ENCODE measurements at places on chromosomes 12 and 14. TPM values are rescaled to one million over a fixed set of nuclear protein-coding genes. Genes with fewer than 3 reads are reported as not detected.

The SDR9C7 gene
- total RNA-seq: not detected

The IL23A gene
- not detected for total RNA-seq

The SIX4 gene
- 15.6 TPM for total RNA-seq

The CCDC175 gene
- total RNA-seq: not detected

The PHETA1 gene
- 8.3 TPM for total RNA-seq

The PSME2 gene
- 47.7 TPM for total RNA-seq

The MYO1A gene
- under 0.01 TPM for total RNA-seq

- no peak for DNase-seq
Observed at GRCh38 chr14:72595152-72595862, 298.6 kb downstream of the DPF3 start.

DNA sequence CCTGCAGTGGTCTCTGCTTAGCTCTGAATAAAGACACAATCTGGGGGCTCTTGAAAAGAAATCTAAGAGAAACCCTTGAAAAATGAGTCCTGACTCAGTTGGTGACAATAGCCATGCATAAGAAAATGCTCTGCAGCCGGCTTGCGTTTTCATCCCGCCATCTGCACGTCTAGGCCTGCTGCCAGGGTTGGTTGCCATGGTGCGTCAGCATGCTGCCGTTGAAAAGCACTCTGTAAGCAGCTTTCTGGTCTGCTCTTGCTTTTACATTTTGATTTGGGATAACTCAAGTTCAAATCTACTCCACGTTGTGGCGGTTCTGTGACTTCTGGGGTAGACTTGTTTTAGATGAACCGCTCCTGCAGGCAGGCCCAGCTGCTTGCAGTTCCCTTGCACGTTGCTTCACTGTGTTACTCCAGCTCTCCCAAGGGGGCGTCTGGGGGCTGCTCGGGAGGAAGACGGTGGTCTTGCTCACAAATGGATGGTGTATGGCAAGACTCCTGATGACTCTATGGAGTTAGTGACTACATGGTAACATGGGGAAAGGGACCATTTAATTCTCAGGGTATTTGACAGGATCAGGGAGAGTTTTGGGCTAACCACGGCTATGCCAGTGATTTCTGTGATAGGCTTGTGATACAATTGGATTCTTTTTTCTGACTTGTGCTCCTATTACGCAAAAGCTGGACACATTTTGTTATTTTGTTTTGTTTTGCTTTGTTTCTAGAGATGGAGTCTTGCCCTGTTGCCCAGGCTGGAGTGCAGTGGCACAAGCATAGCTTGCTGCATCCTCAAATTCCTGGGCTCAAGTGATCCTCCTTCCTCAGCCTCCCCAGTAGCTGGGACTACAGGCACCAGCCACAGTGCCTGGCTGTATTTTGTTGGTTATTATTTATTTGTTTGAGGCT is 15.8 kb downstream of the WNT5B start:
- DNase-seq: peak; percentile 97

GRCh38 chr12:104126548-104126947 is 11.5 kb downstream of the NFYB start:
- DNase-seq: no peak

GRCh38 chr12:49478949-49479664 is 59.7 kb upstream of the KCNH3 start:
- DNase-seq: no peak

DNA sequence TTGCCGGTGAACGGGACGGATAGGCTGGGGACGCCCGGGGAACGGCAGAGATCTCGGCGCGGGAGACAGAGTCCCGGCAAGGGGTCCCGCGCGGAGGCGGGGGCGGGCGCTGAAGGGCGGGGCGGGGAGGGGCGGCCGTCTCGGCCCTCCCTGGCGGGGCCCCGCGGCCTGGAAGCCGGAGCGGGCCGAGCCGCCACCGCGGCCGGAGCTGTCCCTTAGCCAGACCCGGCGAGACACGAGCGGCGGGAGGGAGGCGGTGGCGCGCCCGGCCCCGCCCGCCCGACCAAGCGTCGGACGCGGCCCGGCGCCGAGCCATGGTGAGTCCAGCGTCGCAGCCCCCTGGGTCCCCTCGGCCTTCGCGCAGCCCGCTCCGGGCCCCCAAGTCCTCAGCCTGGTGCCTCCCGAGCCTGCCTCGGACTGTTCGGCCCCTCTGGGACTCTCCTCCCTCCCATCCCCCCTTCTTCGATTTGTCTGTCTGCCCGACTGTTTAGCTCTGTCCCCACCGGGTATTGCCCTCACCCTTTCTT is at the start of gene ARHGEF40:
TSS of gene ARHGEF40 (plus strand) at position 222 of the 527 bp plus-strand sequence. CDS start at position 315, 93 bp downstream.
- peak; percentile 92 for DNase-seq

DNA sequence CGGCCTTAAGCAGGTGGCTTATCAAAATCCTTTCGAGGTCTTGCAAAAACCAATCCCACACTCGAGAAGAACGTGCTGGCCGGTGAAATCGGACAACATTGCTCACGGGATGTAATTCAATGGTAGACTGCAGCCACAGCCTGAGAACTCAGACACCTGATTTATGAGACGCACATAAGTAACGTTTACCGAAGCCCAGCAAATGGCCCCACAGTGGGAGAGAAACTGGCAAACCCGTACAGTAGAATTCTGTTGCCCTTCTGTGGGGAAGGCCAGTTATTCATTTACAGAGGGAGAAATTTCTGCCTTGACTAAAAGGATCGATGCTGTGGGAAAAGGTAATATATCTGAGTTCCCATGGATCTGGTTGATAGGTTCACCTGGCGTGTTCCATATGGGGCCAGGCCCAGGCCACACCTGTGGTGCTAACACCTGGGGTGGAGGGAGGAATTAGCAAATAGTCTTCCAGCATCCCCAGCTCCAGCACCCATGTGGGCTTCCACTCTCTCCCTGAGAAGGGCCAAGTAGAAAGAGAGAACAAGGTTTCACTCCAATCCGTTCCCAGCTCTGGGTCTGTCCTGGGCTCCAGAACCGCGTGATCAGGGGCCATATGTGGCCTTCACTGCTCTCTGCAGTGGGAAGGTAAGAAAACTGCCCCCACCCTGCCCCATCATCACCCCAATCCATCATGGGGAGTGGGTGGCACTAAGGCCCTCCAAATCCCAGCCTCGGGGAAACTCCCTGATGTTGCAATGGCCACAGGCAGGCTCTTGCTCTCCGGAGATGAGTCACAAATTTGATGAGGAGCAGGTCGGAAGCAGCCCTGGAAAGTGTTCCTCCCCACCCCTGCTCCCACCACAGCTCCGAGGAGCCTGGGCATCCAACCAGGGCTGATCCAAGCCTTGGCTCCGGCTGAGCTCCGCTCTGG is 12.7 kb downstream of the BDKRB1 start:
- DNase-seq: peak; percentile 95

DNA sequence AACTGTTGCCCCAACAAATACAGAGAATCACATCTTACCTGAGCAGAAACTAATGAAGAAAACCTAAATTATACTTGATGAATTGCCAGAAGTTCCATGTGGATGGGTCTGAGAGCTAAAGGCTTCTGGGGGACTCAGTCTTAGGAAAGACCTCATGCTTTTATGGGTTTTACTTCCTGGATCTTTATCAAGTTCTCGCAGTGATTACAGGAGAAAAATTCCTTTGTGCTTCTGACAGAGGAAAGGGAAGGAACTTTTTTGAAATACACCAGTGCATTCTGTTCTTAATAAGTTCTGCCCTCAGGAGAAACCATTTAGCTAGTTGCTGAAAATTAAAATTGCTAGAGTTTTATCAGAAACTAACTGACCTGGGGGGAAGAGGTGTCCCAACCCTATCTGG is 203.9 kb upstream of the KITLG start:
- no peak for DNase-seq

DNA sequence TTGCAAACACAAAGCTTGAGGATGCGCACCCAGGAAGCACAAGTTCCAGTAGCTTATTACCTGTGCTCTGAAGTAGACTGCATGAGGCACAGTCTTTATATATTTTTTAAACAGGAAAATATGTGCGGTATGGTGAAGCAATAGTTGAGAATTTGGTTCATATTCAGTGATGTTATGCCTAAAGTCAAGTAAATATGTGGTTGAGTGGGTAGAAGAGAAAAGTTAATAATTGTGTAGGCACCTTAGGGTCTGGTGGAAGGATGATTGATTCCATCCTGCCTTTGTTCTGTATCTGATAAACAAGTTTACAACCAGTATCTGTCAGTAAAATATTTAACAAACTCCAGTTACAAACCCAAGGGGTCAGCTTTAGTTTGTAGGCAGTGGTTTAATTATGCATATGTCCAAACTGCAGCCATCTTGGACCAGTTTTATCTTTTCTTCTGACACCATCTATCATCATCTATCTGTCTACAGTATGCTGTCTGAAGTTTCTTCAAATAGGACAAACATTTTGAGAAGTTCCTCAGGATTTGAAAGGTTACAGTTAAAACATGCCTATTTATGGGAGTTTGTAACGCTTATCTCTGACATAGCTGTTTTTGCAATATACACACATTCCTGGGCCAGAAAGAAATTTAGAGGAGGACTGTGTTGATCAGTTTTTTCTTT is 10.8 kb downstream of the SINHCAF start:
- DNase-seq: no peak

DNA sequence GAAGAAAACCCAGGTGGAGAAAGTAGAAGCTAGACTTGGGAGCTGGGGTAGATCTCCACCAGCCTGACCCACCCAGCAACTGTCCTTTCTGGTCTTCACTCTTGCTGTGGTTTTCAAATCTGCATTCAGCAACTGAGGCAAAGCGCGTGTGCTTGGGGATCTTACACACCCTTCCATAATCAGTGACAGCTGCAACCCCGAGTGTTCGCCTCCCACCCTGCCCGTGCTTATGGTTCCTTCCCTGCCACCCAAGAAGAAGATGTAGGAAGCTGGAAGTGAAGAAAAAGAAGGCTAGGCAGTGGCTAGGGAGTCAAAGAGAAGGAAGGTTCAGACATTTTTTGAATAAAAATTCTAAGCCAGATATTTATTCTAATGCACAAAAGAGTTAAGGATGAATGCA is 162.6 kb upstream of the CCND2 start:
- DNase-seq: peak; percentile 30

GRCh38 chr14:38070061-38070588 is 137.6 kb upstream of the SSTR1 start:
- DNase-seq: peak; percentile 5

DNA sequence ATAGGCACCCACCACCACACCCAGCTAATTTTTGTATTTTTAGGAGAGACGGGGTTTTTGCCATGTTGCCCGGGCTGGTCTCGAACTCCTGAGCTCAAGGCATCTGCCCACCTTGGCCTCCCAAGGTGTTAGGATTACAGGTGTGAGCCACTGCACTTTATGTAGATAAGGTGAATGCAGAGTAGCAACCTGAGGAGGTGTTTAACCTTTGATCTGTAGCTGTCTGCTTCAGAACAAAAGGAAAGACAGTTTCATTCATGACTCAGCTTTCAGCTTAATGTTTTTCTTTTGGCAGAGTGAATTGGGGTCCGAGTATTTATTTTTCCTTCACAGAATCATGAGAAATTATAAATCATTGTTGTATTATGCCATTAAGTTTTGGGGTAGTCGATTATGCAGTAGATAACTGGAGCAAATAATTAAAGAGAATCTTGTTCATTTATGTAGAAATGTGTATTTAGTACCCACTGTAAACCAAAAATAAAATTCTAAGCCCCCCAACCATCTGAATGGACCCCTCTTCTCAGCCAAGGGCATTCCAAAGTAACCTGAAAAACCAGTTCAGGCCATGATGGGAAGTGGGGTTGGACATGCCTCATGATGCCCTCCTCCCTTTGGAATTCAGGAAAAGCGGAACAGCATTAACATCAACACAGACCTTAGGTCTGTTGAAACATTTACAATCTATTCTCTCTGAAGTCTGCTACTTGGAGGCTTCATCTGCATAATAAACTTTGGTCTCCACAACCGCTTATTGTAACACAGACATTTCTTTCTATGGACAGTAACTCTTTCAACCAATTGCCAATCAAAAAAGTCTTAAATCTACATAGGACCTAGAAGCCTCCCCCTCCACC is 10.7 kb upstream of the STX2 start:
- DNase-seq: no peak

DNA sequence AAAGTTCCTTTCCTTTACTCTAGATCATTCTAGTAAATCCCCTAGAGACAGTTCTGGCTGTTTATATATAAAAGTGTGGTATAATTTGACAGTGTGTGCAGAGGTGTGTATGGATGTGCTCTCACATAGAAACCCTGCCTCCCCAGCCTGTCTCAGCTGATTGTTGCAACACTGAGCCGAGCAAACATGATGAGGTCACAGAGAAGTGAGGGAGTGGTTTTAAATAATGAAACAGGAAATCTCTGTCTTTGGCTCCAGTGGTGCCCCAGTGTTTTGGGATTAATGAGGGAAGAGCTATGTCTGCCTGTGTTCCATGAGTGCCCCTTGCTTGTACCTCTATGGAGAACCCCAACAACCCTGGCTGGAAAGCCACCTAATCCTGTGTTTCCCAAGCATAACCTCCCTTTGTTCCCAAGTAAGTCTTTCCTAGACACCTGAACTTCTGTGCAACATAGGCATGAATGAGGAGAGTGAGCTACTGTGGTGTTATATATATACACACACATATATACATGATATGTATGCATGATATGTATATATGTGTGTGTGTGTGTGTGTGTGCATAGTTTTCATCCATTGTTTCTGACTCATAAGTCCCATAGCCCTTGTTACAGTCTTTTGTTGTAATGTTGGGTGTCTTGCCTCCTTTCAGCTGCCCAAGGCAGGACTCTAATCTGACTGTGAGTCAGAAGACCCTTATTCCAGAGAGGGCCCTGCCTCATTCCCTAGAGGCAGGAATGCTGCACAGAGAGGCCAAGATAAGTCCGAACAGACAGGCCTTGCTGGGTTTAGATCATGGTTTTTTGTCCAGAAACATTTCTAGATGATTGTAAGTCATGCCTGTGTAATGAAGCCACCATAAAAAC is 18.0 kb downstream of the TRAF3 start:
- peak; percentile 91 for DNase-seq
